ENCODE measurements at places on chromosomes 5 and 9.

DNA sequence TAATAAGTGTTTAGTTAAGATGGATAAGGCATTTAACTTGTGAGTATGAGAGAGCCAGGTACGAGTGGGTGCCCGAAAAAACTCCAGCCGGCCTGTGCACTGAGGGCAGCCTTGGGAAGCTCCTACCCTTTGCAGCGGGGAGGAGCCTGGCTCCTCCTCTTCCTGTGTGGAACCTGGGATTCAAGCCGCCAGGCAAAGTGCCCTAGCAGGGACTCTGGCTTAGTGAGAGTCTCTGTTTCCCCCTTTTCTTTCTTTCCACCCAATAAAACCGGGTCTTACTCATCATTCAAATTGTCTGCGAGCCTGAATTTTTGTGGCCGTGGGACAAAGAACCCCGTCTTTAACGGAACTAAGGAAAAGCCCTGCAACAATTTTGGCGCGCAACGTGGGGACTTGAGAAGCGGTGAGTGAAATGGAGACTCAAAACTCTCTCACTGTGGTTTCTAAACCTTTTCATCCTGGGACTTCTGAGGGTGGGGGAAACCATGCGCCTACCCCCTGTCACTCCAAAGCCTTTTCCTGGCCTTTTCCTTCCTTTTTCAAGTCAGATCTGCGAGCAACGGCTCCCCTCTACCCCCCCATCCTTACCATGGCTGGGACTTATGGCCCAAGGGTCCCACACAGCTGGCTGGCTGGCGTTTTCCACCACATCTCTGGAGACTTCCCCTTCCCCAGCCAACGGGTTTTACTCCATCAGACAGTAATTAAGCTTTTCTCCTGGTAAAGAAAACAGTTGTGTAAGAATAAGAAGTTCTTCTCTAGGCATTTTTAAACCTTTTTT is 535.7 kb upstream of the ACO1 start:
- DNase-seq = no peak

- DNase-seq = no peak
Measured at GRCh38 chr5:23289162-23289561, 218.2 kb upstream of the PRDM9 start.

- DNase-seq = peak; percentile 87
Measured at GRCh38 chr5:41371738-41372137, 138.7 kb downstream of the PLCXD3 start.

- no peak for DNase-seq
Measured at GRCh38 chr9:114094971-114095370, 4.1 kb downstream of the KIF12 start.

- no peak for DNase-seq
Measured at GRCh38 chr5:160643616-160644240, 208.3 kb downstream of the ATP10B start.

- DNase-seq = peak; percentile 46
Measured at GRCh38 chr5:96279801-96280542, 153.1 kb downstream of the PCSK1 start.

DNA sequence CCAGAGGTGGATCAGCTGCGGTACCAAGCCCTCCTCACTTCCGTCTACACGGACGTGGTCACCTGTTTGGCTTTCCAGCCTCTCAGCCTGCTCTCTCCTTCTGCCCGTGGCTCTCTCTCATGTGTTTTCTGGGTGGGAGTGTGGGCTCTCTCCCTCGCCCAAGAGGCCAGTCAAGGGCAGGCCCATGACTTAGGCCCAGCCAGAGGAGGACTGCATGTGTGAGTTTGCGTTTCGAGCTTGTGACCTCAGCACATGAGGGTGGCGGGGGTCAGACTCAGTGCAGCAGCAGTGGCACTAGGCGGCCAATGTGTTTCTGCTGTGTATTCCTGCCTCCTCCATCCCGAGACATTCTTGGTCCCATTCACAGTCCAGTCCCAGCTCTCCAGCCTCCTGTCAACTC is 82.5 kb upstream of the SMIM23 start:
- DNase-seq = no peak

DNA sequence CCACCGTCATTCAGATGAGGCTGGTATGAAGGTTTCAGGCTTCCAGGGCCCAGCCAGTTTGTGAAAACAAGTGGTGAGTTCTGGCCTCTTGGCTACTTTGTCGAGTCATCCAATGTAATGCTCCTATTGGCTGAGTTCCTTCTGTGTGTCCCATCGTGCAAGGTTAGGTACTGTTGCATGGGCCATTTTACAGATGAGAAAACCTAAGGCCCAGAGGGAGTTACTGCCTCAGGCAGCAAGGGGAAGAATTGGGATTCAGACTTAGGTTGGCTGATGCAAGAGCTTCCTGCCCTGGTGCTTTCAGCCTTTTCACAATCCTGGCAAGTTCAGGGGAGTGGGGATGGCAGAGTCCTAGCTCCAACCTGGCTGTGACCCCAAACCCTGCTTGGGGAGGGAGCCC is 17.4 kb upstream of the PITX1 start:
- DNase-seq = no peak

DNA sequence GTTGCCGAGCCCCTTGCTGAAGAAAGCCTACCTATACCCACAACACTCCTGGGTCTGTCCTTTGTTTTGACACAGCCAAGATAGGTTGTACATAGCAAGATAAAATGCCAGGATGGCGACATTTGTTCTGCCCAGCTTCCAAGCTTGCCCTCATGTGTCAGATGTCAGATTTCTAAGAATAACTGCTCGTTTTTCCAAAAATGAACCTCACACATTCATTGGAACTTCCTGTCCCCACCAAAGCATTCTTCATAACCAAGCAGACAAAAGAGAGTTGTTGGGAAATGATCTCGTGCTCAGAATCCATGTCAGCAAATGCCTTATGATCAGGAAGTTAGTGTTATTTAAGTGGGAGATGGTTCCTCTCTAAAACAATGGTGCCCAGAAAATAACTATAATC is 210.1 kb downstream of the ZNF608 start:
- no peak for DNase-seq

DNA sequence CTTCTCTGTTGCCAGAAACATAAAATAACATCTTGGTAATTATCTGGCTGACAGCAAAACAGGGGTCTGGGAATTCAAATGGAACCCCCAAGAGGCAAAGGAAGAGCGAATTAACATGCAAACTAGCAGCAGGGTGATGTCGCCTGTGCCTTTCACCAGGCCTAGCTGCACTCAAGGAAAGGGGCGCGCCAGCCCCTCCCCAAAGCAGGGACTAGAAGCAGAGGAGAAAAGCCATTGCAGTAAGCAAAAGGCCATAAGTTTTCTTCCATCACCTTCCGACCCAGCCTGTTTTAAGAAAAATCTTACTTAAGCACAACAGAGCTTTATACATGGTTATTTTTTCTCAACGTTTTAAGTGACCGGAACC is 539 bp downstream of the POC5 start:
- DNase-seq = no peak

- DNase-seq = no peak
Measured at GRCh38 chr5:130034566-130035210, 130.4 kb downstream of the CHSY3 start.

DNA sequence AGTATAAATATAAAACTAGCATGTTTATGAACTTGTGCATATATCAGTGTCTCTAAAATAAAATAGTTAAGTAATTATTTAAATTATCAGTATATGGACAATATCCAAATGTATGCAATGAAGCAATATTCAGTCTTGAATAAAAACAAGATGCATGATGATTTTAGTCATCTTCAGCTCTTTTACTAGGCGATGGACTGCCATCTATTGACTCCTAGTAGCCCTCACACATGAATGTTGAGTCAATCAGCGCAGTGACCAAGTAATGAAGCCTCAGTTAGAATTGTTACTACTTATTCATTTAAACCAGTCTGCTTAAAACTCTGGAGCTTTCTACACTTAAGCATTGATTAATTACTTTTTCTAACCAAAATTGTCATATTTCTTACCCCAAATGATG is 92.9 kb upstream of the GRHPR start:
- peak; percentile 36 for DNase-seq

- peak; percentile 62 for DNase-seq
Measured at GRCh38 chr5:136249678-136250266, 56.8 kb upstream of the SMIM32 start.

DNA sequence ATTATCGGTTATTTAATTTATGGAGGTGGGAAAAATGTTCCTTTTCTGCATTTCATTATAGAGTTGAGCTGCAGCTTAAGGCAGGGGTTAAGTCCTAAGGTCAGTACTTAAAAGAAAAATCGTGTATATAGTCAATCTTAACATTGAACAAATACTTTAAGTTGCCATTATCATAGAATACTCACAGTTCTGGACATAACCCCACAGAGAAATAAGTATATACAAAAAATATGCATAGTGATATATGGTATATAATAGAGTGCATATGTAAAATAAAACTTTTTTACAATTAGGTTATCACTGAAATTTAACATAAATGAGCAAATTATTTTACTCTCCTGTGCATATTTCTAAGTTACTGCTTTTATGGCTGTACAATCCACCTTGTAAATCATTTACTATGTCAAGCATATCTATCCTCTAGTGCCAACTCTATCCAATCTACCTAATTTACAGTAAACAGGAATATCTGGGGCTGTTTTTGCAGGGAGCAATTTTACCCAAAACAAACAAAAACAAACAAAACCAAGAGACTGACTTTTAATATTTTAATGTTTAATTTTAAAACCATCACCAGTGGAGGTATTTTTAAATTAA is 28.8 kb downstream of the TTC39B start:
- no peak for DNase-seq

DNA sequence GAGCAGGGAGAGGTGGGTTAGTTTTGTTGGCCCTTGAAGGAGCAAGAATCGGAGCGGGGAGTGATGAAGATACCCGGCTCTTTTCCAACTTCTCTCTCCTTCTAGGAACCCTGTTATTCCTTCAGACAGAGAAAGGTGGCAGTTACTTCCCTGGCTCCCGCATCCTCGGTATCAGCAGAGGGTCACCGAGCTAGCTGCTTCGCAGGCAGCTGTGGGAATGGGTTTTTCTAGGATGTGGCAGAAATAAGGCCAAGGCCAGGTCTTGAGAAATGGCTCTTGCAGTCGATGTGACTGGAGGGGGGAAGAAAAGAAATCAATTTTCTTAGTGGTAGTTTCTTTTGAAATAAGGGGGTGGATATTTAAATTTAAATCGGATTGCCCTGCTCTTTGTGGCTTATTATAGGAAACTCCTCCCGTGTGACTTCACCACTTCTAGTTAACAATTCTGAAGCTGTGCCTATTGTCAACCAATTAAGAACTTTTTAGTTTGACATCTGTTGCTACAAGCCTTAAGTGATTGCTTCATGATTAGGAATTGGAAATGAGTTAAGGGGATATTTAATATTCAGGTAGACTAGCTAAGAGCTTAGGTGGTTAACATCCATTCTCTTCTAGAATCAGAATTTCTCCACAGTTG is 1.4 kb downstream of the SAP30L start:
- DNase-seq = no peak

DNA sequence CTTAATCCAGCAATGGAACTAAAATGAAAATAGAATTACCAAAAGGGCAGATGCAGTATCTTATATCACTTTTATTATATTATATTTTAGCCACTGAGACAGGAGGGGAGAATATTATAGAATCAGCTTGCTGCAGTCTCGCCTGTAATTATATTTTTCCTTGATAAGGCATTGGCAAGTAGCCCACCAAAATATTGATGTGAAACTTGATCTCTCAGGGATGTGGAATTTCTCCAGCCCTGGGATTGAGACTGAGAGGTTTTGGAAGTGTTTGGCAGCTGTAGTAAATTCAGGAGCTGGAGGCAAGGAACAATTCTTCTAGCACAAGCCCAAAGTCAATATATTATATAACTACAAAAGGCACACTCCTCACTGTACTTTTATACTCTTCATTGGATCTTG is 142.1 kb upstream of the ADAMTSL1 start:
- peak; percentile 29 for DNase-seq

- DNase-seq = no peak
Measured at GRCh38 chr5:117947836-117948235, 1040.5 kb downstream of the DTWD2 start.

- DNase-seq = no peak
Measured at GRCh38 chr5:180129291-180130190, 58.0 kb upstream of the RNF130 start.

DNA sequence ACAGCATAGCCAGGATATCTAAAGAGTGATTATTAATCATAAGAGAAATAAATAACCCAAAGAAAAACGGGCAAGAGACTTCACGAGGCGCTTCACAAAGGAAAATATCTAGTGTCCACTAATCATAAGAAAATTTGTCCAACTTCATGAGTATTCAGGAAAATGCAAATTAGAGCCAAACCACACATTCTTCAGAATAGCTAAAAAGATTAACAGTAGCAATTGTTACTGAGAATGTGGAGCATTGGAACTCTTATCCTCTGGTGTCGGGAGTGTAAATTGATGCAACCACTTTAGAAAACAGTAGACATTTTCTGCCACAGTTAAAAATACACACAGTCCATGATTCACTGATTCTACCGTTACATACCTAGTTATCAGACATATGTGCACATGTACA is 145.7 kb downstream of the CWC27 start:
- peak; percentile 49 for DNase-seq

- no peak for DNase-seq
Measured at GRCh38 chr9:27888661-27889295, 315.5 kb upstream of the C9orf72 start.

DNA sequence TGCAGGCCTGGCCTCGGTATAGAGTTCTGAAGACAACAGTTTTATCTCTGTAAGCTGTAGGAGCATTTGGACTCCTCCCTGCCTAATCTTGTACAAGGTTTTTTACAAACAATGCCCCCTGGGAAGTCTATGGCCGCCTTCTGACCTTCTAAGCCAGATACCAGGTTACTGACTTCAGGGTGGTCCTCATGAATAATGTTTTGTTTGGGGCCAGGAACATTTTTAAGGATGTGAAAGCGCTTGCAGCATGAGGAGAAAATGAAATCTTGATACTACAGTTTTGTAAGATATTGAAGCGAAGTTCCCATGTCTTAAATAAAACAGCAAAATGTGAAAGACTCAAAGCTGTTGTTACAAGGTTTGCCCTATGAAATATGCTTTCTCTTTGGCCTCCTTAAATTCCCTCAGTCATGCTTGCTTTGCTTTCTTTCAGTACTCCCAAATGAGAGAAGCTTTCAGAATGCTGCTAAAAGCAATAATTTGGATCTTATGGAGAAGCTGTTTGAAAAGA is 5.2 kb downstream of the ANKDD1B start:
- no peak for DNase-seq

Measured in EL (cell line).